ENCODE measurements at places on chromosomes 3 and 15. TPM values are rescaled to one million over a fixed set of nuclear protein-coding genes. Genes with fewer than 3 reads are reported as not detected.
A peak's percentile ranks its signal among the peaks of the same experiment; 100 is the strongest.

DNA sequence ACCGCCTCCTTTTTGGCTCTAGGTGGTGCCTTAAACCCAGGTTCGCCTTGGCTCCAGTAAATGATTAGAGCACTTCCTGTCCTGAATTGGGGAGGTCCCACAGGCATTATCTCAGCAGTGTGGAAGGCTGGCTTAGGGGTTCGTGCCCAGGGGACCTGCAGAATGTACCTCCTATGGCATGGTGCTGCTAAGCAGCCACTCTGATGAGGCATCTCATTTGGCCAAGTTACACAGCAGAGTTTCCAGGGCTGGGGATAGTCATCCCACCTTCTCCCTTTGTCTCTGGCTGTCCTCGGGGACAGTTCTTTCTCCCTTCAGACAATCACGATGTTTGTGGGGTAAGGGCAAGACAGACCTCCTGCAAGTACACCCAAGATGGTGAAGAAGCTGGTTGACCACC, 371.2 kb downstream of the VPS13C start:
- DNase-seq: no peak

The ACSBG1 gene
- 4.3 TPM for total RNA-seq

The INSYN1 gene
- 3.6 TPM for total RNA-seq

DNA sequence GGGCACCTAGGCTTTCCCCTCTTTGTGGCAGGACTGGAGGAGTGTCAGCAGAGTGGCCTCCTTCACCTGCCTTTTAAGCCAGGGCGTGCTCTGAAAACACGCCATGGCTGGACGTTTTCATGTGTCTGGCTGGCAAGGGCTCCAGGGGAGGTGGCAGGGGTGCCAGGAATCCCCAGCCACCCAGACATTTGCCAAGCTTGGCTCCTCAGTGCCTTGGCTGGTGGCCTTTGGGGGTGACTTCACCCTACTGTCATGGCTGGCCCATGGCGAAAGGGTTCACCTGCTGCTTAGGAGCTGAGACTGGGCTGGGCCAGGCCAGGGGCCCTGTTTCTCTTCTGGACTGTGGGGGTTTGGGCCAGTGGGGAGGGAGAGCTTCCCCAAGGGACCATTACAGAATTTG, 17.6 kb downstream of the KLF13 start:
- no peak for DNase-seq

GRCh38 chr15:89104172-89104564, 15.9 kb downstream of the ABHD2 start:
- peak; percentile 45 for DNase-seq

The IP6K2 gene
- 108 TPM for total RNA-seq

Data from adrenal gland (tissue), 19 donors.